LHCN-M2 (cell line): ENCODE measurements at places on chromosomes 2 and 18. TPM values are rescaled to one million over a fixed set of nuclear protein-coding genes. Genes with fewer than 3 reads are reported as not detected.
A peak's percentile ranks its signal among the peaks of the same experiment; 100 is the strongest.

- DNase-seq, result no peak
Measured at GRCh38 chr2:40456926-40457325, 5.0 kb upstream of the SLC8A1 start.

- DNase-seq, result no peak
Measured at GRCh38 chr2:17958466-17959092, 80.1 kb downstream of the KCNS3 start.

- DNase-seq, result no peak
Measured at GRCh38 chr2:8692783-8693156, 10.9 kb downstream of the ID2 start.

DNA sequence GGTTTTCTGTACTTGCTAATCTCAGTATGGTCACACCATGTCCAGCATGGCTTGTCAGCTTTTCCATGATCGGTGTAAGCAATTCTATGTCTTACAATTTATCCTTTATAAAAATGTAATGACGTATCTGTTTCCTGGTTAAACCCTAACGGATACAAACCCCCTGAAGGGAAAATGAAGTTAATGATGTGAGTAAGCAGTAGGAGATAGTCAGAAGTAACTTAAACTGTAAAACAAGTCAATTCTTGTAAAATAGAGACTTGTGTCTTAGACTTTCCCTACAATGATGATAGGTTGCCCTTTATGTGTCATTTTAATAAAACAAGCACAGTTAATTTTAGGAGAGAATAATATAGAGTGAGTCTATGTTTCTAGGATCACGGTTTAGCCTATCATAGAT, 1365.9 kb upstream of the SLC39A10 start:
- DNase-seq, result no peak

GRCh38 chr2:113707106-113707505, 49.3 kb downstream of the SLC35F5 start:
- no peak for DNase-seq

DNA sequence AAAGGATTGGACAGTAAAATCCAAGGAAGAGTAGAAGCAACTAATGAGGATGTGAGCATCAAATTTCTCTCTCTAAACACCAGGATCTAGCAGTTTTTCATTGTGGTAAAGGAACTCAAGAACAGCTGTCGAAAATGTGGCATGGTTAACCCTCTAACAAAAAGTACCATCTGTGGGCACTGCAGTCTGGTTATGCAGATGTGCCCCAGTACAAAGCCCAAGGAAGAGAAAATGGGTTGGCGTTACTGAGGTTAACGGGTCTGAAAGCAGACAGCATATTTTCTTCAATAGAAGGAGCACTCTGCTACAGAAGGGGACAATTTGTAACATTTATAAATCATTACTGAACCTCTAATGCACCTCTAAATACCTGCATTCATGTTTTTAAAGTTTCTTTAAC, 253.0 kb upstream of the HNRNPA3 start:
- peak; percentile 6 for DNase-seq

GRCh38 chr2:172404824-172405223, 22.6 kb upstream of the ITGA6 start:
- DNase-seq, result peak; percentile 35

DNA sequence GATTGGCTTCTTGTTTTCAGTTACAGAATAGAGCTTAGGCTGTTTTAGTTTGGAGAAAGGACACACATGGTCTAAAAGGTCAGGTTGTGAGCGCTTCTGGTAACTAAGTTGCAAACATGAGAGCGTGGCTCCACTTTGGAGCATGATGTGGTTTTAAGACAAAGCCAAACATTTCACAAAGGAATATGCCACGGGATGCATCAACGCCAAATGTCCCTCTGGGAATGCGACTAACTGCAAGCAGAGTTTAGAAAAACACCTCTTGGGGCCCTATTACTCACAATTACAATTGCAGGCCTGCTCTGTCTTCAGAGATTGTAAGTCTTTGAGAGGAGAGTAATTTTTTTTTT, 25.4 kb downstream of the MYO7B start:
- peak; percentile 77 for DNase-seq

GRCh38 chr2:198546122-198546521, 741.7 kb downstream of the PLCL1 start:
- DNase-seq, result no peak

- DNase-seq, result no peak
Measured at GRCh38 chr2:223947711-223948205, 2.6 kb upstream of the WDFY1 start.

DNA sequence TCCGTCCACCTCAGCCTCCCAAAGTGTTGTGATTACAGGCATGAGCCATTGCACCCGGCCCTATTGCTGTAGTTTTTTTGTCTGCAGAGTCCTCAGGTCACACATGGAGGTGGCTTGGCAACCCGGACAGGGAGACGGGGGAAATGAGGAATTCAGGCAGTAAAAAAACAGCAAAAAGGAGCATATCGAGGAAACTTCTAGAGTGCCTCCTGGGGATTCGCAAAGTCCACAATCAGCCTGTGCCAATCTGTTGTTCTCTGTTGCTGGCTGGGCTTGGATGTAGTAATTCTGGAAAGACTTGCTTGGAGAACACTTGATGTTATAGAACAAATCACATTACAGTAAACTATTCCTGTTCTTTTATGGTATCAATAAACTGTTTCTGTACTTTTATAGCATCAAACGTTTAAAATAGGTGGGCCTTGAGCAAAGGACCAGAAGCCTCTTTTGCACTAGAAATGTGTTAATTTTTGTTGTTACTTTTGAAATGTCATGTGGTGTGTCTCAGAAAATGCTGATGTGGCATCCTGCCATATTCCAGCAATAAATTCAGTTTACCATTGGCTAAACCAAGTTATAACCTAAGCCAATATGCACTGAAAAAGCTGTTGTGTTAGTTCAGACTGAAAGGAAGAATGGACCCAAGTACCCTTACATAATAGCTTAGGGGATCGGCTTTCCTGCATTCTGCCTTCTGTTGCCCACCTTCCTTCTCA, 14.4 kb downstream of the ELAC1 start:
- DNase-seq, result no peak

DNA sequence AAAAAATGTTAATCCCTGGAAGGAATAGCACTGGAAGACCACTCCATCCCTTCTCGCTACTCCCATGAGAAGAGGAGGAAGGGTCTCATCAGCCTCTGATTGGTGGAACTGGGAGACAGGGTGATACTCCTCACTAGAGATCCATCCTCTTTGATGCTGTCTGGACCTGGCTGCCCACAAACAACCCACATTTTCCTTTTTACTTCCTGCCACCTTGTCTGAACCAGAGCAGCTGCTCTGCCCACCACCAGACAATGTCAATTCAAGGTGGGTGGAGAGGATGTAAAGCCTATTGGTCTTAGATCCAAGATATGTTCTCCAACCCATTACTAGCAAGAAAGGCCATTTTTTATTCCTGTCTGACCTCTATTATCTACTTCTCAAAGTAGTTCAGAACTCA, 246.9 kb upstream of the TANK start:
- no peak for DNase-seq

DNA sequence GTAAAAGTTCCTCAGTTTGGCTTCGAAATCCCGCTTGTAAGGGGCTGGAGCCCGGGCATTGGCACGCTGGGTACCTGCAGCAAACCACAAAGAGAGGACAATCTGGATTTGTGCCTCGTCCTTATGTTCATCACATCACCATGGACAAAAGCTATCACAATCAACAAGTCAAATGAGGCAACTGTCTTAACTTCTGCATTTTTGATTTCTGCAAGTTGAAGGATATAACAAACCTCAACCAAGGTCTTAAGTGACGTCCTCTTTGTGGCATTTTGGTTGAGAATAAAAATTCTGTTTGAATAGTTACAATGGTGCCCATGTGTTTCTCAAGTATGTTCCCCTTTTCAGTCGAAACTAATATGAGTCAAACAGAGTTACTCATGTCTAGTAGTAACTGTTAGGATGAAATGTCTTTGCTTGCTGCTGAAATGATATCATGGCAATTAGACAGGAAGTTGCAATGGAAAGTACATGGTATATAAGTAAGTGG, 70.8 kb upstream of the STK17B start:
- peak; percentile 88 for DNase-seq

DNA sequence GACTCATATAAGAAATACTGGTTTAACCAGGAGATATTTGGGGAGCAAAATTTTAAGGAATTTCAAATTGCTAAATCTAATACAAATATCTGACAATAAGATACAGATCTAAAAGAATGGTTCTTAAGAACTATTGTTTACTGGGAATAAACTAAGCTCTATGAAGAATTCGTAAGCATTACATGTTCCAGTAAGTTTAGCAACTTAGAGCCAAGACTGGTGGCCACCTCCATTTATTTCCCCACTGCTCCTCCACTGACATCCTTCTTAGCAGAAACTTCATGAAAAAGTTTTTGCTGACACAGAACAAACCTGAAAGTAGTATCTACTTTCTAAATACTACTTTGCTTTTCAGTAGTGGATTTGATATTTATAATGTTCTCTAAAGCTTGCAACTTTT, 83.0 kb downstream of the ACSL3 start:
- no peak for DNase-seq

DNA sequence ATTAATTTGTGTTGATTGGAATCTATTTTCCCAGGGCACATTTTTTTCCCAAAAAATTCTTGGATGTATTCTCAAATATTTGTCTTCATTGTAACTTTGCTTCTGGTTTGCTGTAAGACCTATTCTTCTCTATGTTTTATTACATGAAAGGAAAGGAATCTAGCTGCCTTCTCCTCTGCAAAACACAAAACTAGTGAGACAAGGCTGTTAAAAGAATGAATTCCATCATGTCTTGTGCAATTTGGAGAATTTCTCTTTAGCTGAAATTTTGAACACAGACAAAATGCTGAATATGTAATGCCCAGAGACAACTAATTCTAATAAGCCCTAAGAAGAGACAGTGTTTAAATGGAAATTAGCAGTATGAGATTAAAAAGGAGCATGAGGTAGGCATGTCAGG, 275.9 kb downstream of the CDH20 start:
- DNase-seq, result no peak

DNA sequence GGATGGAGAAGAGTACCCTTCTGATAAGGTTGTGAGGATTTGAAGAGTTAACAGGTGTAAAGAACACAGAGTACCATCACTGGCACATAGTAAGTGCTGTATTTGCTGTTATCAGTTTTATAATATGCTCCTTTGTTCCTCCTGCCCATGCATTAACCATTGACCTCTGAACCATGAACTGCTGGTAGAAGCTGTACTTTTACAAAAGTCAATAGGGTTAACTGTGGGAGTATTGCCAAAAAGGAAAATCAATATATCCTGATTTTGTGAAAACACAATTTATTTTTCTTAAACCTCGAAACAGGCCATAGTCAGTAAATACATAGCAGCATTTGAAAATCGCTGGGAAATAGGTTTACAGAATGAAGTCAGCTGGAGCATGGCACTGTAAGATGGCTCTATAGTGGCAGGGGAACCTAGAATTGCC, 18.9 kb upstream of the ACAA2 start:
- DNase-seq, result no peak

GRCh38 chr2:47227532-47228279, 72.6 kb upstream of the STPG4 start:
- peak; percentile 46 for DNase-seq

GRCh38 chr2:25184254-25184653, 15.9 kb upstream of the POMC start:
- DNase-seq, result no peak

Gene IL1R2
- total RNA-seq, result 0.26 TPM in 1 of 2 replicates, not detected in the other

Gene CNRIP1
- 31.6 and 36.4 TPM in 2 replicates for total RNA-seq

Gene HOXD3
- not detected in 2 replicates for total RNA-seq

Gene FBXO36
- total RNA-seq, result 3.1 TPM in 2 replicates

Gene ANKRD44
- 3.0 and 4.0 TPM in 2 replicates for total RNA-seq

Gene C2orf72
- total RNA-seq, result 0.06 and 0.13 TPM in 2 replicates

Gene CD8B2
- total RNA-seq, result not detected in 2 replicates

Gene M1AP
- total RNA-seq, result 0.06 TPM in 1 of 2 replicates, not detected in the other

Gene LAMA1
- 1.4 TPM in 2 replicates for total RNA-seq

Gene LYPD1
- total RNA-seq, result not detected in 2 replicates
